Caudate nucleus (tissue), 63 donors: ENCODE measurements at places on chromosomes 3 and 15.

GRCh38 chr15:85745023-85745422, 49.7 kb downstream of the KLHL25 start:
- no peak for DNase-seq

- DNase-seq: no peak
Observed at GRCh38 chr15:70088887-70089691, 8.6 kb downstream of the TLE3 start.

GRCh38 chr3:73621388-73621787, 3.4 kb downstream of the PDZRN3 start:
- no peak for DNase-seq

DNA sequence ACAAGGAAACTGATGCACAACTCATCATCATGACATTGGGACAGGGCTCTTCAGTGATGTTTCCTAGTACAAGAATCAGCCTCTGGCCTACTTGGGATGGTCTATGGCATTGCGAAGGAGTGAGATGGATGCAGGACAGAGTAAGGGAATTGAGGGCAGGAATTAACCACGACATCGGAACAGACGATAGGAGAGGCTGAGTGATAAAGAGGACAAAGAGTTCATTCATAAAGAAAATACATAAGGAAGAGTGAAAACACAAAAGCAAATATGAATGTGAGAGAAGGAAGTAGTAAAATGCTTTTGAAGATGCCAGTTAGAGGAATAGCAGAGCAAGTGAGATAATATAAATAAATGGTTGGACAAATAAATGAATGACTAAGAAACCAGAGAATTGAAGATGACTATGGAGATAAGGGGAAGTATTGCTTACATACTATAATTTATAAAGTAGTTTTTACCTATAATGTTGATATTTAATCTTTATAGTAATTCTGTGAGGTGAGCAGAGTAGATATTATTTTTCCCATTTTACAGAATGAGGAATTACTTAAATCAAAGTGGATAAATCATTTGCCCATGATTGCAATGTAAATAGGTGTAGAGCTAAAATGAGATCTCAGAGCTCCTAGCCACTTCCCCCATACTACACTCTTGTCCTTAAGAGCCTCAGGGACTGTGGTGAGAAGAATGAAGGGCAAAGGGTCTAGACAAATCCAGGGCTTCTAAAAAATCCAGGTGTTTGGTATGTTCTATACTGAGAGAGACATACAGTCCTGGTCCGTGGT, 203.3 kb downstream of the DTWD1 start:
- DNase-seq: no peak

- no peak for DNase-seq
Observed at GRCh38 chr3:159881828-159882309, 106.8 kb upstream of the IL12A start.

DNA sequence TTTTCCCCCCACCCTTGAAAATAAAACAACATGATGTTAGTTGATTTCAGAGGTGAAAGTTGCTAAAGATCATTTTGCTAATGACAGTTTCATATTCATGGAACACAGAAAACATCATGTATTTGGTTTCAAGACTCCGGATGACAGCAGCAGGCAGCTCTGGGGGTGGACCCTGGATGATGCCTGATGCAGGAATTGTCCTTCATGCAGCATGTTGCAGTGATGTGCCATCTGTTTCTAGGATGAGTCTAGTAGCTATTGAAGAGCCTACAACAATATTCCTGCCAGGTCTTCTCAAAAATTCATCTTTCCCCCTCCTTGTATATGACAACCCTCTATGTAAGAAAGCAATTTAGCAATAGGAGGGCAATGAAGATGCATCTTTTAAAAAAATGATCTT, 108.3 kb downstream of the SV2B start:
- DNase-seq: no peak

DNA sequence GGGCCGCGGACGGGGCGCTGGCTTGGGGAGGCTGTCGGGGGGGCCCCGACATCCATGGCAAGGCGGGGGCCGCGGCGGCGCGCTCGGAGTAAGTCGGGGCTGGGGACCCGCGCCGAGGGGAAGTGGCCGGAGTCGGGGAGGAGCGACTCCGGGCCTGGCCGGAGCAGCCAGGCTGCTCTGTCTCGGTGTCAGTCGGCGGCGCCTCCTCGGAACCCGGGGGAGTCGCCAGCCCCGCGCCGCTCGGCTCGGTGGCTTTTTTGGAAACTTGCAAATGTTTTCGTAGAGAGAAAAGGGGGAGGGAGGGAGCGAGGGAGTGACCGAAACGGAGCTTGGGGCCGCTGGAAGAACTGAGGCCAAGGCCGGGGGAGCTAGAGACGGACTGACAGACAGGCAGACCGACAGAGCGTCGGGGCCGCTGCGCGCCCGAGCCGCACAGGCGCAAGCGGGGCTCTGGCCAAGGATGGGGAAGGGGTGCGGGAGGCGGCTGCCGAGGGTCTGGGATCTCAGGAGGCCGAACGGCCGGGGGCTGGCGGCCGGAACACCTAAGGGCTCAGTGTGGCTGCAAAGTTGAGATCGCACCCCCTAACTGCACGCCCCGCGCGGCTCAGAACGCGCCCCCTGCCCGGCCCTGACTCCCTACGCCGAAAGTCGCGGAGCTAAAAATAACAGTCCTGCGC, 5.0 kb downstream of the PTH1R start:
- DNase-seq: no peak

GRCh38 chr3:67123914-67124313, 125.8 kb downstream of the KBTBD8 start:
- no peak for DNase-seq
